ENCODE measurements at places on chromosomes 7 and 10.

GRCh38 chr7:91165846-91166230, 98.4 kb upstream of the FZD1 start:
- DNase-seq: no peak

GRCh38 chr7:132565885-132566284, 10.4 kb downstream of the PLXNA4 start:
- no peak for DNase-seq

DNA sequence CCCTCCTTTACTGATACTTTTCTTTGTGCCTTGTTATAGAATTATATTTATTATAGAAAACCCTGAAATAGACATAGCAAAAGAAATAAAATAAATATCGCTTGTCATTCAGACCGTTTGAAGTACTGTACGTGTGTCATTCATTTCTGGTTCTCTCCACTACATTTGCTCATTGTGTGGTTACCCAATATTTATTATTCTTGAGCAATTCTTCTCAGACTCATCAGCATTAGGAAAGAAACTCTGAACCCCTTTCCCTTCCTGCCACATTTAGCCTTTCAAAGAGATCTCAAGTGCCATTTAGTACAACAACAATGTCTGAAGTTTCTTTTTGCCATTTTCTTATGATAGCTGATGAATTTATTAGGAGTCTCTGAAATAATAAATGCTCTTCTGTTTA, 154.1 kb downstream of the KIAA1217 start:
- DNase-seq: no peak

- DNase-seq: no peak
These were observed 420 bp upstream of the KLHL7 start for GRCh38 chr7:23105086-23105643.

DNA sequence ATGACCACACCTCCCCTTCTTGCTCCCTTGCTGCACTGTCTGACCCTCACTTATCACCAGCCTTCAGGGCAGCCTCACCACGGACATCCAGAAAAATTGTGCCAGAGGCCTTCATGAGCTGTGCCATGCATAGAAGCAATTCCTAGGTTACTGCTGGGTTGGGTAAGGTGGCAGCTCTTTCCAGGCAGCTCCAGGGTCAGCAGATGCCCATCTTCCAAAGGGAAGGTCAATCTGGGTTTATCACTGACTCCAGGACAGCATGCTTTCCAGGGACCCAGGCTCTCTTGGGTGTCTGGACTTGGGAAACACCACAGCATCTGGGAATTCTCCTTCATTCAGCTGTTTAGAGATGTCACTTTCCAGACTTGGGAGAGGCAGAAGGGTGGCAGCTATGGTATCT, 188.9 kb upstream of the CXCL12 start:
- DNase-seq: no peak

GRCh38 chr7:75739796-75740672, 1.3 kb upstream of the HIP1 start:
- DNase-seq: no peak

DNA sequence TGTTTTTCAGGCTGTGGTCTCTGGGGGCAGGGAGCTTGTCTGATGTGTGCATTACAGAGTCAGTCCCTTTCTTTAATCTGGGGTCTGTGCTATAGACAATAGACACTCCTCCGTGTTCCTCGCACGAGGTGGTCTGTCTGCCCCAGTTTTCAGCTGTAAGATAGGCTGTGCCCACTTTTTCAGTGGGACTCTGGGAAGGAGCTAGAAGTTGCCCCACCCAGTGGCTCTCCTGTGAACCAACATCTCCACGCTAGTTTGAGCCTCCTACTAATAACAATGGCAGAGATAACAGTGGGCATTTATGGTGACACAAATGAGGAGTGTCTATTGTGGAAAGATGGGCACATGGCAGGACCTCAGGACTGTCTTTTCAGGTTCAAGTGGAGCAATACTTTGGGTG, 44.0 kb downstream of the ADRB1 start:
- DNase-seq: no peak

DNA sequence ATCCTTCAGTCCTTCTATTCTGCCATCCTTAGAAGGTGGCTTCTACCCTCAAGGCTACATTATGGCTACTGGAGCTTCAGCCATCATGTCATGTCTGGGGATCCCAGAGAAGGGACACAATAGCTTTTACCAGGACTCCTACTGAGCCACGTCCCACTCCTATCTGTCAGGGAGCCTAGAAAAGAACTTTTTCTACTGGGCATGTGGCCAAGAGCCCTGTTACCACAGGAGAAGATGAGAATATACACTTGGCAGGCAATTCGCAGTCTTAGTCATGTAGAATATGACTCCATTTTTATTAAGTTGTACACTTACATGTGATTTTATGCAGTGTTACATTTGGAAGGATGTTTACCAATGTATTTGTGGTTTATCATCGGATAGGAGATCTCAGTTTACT, 64.6 kb upstream of the KCNMA1 start:
- no peak for DNase-seq

DNA sequence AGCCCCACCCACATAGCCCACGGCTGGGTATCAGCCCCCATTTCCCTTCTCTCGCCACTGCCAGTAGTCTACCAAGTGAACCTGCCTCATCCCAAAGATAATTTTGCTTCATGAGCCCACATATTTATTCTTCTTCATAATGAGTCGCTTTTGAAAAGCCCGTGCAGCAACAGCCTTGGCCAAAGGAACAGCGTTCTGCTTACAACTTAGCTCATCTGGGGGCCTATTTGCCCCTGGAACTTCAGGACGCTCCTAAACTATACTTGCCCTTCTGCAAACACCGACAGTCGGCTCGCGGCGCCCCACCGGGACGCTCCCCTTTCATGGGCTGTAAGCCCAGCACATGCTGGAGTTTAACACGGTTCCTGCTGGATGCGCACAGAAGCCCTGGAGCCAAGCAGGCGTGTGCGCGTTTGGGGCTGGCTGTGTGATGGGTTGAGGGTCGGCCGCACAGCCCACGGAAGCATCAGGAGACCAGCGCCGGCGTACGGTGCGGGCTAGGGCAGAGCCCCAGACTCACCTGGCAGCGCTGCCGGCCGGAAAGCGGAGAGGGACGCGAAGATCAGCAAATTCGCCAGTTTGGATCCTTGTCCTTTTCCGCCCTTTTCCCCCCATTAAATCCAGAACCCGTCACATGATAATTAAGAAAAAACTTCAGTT, 370 bp downstream of the TMEM60 start:
- DNase-seq: no peak

GRCh38 chr7:51543801-51544553, 227.4 kb upstream of the COBL start:
- no peak for DNase-seq

DNA sequence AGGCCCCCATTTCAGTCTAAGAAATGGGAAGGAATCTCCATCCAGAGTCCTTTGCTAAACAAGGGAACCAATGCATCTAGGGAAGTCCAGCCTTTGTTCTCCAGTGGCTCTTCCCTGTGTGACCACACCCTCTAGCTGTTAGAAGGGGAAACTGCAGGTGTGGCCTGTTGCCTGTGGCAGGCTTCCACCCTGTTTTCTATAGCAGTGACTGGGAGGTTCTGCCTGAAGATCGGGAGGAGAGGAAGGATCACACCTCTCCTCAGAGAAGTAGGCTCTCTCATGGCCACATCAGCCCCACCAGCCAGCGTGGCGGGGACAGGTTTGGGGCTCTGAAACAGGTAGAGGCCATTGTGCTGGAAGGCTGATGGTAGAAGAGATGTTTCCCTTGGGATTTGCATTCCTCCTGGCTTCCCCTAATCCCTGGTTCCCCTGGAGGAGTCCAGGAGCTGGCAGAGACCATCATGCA, 47.7 kb upstream of the TRIM8 start:
- no peak for DNase-seq

DNA sequence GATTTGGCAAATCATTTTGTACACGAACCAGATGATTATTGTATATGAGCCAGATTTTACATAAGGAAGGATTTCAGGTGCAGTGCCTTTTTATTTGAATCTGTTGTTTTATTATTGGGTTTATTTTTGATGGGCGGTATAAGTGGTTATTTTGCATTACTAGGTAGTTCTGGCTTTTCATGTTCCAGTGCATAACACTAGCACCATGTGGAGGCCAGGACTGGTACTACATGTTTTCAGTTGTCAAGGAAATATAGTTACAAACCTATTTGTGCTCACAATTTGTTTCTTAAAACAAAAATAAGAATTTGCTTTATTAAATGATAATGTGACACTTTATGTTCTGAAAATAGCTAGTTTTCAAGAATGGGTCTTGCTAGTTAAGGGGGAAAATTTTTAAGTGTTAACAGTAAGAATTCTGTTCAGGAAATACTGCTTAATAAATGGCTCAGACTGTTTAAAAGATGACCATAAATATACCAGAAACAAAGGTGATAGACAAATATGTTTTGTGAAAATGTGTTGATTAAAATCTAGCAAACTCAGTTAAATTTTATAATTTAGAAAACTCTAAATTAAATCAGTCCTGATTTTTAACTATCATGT, 7.1 kb upstream of the SEMA3E start:
- DNase-seq: no peak

DNA sequence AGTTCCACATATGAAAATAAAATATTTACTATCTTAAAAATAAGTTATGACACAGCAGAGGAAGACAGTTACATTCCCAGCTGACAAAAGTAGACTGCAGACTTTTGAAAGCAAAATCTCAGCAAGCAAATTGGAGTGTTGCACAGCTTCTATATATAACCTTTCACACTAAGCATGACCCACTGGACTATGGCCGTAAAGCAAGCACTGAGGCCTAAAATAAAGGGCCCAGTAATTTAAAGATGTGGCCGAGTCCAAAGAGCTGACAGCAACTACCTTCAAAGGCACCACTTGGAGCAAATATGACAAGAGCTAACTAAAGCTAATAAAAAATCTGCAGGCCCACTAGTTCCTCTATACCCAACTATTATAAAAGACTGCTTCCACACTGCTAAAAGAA, 6.5 kb downstream of the GDI2 start:
- DNase-seq: no peak

- DNase-seq: no peak
These were observed 81.2 kb downstream of the SLC16A9 start for GRCh38 chr10:59628456-59628855.

- no peak for DNase-seq
These were observed 236.0 kb upstream of the NRP1 start for GRCh38 chr10:33570495-33570894.

GRCh38 chr10:93319896-93320295, 162.2 kb downstream of the MYOF start:
- no peak for DNase-seq

- DNase-seq: no peak
These were observed 13.4 kb downstream of the LRRC27 start for GRCh38 chr10:132345345-132345744.

DNA sequence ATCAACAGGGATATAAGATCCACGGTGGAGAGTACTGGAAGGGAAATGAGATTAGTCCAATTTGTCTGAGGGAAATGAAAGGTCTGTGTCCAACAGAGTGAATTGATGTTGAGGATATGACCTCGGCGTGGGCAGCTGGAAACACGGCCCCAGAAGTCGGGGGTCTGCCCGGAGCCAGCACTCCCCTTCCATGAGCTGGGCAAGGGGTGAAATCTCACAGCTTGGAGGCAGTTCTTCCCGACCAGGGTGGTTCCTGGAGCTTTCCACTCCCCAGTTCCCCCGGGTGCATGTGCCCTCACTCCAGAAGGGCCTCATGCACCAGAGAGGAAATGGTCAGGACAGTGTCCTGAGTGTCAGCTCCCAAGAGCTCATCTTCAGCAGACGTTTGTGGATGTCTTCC, 264.7 kb upstream of the PPP2R2D start:
- no peak for DNase-seq

DNA sequence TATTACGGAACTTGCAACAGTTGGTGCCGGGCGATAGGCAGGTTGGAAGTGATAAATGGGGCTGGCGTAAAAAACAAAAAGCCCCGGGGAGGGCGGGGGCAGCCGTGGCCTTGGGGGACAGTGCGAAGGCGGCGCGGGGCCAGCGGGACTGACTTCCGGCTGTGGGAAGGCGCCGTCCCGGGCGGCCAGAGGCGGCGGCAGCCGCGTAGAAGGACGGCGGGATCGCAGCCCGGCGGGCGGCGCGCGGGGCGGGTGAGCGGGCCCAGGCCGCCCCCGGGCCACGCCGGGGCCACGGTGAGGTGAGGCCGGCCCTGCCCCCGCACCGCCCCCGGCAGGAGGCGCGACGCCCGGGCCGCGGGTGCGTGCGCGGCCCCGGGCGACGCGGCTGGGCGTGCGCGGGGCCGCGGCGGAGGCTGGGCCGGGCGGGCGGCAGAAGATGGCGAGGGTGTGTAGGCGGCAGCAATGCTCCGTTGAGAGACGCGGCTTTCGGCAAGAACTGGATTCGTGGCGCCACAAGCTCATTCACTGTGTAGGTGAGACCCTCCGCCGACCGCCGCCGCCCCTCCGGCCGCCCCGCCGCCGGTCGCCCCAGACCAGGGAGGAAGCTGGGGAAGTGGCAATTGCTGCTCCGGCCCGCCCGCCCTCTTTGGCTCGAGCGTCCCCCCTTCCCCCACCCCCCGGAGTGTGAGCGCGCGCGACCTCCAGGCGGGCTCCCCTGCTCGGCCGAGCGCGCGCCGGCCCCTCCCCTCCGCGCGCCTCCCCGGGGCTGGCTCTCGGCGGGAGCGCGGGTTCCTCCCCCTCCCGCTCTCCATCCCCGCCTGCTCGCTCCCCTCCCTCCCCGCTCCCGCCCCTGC, at the start of gene LCOR:
LCOR (plus strand) TSS at position 432 of the 854 bp plus-strand sequence. CDS start 116,760 bp downstream, outside the sequence.
- DNase-seq: peak; percentile 82

GRCh38 chr7:129949292-129950133, 3.2 kb downstream of the UBE2H start:
- no peak for DNase-seq

DNA sequence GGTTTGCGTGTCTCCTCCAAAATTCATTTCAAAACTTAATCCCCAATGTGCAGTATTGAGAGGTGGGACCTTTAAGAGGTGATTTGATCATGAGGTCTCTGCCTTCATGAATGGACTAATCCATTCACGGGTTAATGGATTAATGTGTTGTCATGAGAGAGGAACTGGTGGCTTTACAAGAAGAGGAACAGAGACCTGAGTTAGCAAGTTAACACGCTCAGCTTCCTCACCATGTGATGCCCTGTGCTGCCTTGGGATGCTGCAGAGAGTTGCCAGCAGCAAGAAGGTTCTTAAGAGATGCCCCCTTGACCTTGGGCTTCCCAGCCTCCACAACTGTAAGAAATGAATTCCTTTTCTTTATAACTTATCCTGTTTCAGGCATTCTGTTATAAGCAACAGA, 3.7 kb upstream of the TCTN3 start:
- no peak for DNase-seq

DNA sequence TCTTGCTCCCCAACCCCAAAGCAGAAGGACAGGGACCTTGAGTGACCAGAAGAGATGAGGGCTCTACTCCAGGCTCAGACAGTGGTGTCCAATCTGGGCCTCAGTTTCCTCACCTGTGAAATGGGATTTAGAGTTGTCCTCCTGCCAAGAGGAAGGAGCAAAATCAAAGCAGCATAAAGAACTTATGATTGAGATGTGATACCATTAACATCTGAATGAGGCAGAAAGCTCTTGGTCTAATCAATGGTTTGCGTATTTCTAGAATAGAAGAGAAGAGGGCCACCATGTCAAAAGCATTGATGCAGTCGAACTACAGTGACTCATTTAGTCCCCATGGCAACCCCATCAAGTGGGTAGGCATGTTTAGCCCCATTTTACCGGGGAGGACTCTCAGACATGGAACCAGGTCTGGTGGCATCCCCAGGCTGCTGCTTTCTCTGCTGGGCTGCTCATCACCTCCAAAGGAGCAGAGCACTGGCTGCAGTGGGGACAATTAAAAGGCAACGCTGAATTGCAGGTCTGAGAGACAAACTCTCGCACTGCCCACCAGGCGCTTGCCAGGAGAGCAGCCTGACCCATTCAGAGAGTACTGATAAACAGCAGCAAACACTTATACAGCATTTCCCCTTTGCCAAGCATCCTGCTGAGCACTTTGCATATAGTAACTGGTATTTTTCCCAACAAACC, 175.9 kb downstream of the NEURL1 start:
- no peak for DNase-seq

Data from activated CD4-positive, CD25-positive, alpha-beta regulatory T cell treated with anti-CD3 and anti-CD28 coated beads, Interleukin-2, amount 50 U/mL, for 72 hours (primary cell).